Muscle of leg (tissue), 16 donors: ENCODE measurements at places on chromosomes 4 and X.

- no peak for DNase-seq
Measured at GRCh38 chr4:11430536-11430935, 1.8 kb upstream of the HS3ST1 start.

GRCh38 chrX:150542846-150543229 lies 25.6 kb upstream of the MTM1 start:
- DNase-seq, result no peak

DNA sequence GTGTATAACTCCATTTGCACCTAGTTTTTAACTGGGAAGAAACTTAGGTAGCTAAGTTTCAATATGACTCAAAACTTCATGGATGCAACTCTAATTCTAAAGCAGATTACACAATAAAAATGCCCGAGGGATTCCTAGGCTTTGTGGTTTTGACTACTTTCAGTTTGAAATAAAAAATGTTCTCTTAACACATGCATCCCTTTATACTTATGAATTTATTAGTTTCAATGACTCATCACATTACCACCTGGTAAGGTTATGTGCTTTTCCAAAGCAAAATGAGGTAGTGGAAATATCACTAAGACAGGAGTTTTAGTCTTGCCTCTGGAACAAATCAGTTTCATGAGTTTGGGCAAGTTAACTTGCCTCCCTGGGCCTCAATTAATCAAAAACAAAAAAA lies 125.5 kb downstream of the OPHN1 start:
- DNase-seq, result peak; percentile 51

GRCh38 chr4:148396986-148397673 lies 45.1 kb downstream of the NR3C2 start:
- no peak for DNase-seq

DNA sequence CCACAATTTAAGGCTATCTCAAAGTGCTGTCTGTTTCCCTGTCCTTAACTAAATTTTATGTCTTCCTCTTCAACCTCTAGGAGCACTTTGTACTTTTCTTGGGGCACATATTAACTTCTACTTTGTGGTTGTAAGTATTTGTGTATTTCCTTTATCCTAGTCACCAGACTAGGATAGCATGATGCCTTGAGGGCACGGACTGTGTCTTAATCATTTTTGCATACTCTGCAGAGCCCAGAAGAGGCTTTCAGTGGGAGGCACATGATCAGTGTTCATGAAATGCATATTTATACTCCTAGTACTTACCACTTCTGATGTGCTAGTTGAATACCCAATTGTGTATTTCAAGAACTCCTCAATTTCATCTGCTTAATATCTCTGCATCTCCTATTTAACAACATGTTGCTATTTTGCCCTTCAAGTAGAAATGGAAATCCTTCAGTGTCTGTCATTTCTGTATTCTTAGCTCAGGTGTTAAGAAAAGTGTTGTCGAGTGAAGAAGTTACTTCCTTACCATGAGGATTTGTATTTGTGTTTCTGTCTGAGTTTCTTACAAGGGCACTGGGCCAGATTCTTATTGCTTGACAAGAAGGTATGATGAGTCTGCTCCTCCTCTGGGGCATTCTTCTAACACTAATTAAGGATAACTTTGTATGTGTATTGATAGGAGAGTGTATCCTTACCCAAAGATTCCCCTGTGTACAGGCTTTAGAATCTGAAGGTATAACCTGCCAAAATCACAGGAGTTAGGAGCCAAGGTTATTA lies 28.3 kb upstream of the PGRMC2 start:
- DNase-seq, result no peak

DNA sequence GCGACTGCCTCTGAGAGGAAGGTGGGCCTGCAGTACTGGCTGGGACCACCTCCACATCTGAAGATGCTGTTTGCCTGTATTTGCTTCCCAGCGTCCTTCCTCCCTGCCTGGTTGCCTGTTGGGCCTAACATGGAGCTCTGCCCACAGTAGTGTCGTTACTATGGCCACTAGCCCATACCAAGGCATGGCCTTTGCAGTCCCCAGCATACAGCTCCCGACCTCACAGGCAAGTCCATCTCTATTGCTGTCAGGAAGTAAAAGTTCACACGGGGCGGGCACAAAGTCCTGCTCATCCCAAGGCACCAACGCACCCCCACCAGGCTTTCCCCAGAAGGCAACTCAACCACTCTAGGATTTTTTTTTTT lies 71.6 kb downstream of the MAML3 start:
- no peak for DNase-seq

DNA sequence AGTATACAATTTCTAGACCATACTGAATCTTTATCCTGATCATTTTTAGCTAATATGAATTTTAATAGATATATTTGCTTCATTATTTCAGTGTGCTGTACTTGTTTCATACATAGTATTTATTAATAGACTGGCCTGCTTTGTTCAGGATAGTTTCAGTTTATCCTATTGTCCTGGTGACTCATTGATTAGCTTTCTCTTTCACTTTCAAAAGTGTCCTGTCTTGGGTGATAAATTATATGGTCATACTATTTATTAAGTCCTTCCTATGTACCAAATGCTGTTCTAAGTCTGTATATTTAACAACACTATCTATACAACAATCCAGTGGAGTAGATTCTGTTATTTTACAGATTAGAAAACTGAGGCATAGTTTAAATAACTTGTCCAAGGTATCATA lies 153.8 kb upstream of the RAPGEF2 start:
- DNase-seq, result no peak

- DNase-seq, result no peak
Measured at GRCh38 chr4:25421816-25422525, 44.9 kb downstream of the ANAPC4 start.

GRCh38 chrX:113644426-113644825 lies 803.8 kb upstream of the AMOT start:
- no peak for DNase-seq

- DNase-seq, result peak; percentile 89
Measured at GRCh38 chr4:52367282-52367830, 291.7 kb downstream of the USP46 start.

DNA sequence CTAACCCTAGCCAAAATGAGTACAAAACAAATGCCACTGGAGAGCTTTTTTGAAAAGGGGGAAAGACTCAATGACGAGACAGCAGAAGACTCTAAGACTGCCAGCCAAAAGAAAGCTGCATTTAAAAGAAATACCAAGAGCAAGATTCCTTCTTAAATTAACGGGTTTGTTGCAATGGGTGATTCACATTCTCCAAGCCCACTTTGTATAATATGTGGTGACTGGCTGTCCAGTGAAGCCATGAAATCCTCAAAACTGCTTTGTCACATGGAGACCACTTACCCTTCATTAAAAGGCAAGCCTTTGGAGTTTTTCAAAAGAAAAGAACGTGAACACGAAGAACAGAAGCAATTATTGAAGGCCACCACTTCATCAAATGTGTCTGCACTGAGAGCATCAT lies 68.2 kb downstream of the MRPL1 start:
- no peak for DNase-seq

- peak; percentile 26 for DNase-seq
Measured at GRCh38 chr4:185540487-185541120, 5.3 kb upstream of the PDLIM3 start.

GRCh38 chr4:137804906-137805495 lies 272.7 kb upstream of the PCDH18 start:
- no peak for DNase-seq

DNA sequence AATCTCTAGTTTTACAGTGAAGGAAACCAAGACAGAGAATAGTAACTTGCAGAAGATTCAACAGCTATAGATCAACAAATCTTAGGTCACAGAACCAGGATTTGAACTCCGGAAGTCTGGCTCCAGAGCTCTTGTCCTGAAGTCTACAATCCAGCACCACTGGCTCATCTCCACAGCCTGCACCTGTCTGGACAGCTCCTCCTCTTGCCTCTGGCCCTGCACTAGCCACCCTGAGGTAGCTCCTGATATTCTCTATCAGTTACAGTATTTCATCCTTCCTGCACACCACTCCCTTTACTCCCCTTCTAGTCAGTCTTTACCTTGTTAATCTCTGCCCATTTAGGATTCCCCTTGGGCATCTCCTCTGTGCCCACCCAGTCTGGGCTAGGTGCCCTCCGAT lies 58.1 kb upstream of the LNX1 start:
- no peak for DNase-seq

GRCh38 chr4:130361616-130362015 lies 1265.7 kb downstream of the C4orf33 start:
- DNase-seq, result no peak

DNA sequence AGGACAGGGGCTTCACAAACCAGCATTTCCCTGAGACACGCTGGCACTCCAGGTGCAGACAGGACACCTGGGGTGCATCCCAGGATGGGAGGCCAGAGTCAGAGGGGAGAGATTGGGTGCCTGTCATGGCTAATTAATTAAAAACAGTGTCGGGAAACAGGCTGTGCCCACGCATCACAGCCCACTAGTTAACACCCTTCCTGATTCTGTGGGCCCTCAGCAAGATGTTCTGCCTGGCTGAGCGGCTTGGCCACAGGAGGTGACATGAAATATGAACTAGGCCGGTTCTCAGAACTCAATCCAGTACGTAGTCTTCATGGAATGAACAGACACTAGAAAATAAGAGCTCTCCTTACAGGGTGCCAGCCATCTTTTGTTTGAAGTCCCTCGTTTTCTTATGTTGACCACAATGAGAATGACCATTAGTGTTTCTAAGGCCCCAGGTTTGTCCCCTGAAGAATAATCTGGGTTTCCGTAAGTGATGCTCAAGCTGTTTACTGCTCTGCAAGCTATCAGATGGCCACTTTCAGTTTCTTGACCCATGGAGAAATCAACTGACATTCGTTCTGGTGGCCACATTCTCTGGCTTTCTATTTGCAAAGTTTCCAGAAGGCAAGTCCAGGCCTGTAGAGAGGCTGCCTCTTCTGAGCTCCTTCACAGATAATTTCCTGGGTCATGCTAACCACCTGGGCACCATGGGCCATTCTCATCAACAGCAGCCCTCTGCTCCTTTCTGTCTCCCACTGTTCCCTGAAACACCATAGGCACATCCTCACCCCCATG lies 72.3 kb downstream of the SLC34A2 start:
- no peak for DNase-seq

DNA sequence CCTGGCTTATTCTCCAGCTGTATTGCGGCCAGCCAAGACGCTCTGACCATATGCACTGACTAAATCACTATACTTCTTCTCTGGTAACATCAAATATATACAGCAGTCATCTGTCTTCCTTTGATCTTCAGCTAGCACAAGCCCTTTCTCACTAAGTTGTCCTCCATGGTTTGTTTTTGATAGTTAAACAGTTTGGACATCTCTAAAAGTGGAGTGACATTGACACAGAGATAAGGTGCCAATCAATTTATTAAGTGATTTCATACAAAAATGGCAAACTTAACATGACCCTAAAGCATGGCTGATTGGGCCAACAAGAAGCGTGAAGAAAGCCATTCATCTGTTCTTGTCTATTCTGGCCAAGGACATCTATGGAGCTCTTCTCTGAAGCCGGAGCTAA lies 334.9 kb downstream of the NKX6-1 start:
- no peak for DNase-seq

- DNase-seq, result no peak
Measured at GRCh38 chr4:165826166-165826565, 46.9 kb upstream of the TLL1 start.

GRCh38 chr4:61485056-61485455 lies 284.9 kb downstream of the ADGRL3 start:
- no peak for DNase-seq

- peak; percentile 83 for DNase-seq
Measured at GRCh38 chr4:183986971-183987946, 82.2 kb downstream of the STOX2 start.

- no peak for DNase-seq
Measured at GRCh38 chr4:185589067-185589836, 53.9 kb upstream of the PDLIM3 start.

DNA sequence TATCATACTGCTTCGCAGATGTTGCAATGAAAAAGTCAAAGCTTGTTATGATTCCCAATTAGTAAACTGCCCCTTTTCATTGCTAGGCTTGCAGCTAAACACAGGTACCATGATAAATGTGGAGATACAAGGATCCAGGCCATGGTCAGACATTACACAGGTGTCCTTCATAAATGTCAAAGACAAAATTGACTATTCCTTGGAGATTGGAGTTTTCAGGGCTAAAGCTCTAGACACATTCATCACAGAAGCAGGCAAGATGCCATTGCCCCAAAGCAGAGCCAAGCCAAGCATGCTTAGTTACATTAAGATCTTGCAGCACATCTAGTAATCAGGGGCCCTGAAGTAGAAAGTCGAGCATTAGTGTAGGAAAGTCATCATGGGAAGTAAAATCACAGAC lies 111.3 kb upstream of the INTU start:
- DNase-seq, result no peak

- DNase-seq, result no peak
Measured at GRCh38 chr4:58679051-58679450, 1568.9 kb upstream of the IGFBP7 start.

DNA sequence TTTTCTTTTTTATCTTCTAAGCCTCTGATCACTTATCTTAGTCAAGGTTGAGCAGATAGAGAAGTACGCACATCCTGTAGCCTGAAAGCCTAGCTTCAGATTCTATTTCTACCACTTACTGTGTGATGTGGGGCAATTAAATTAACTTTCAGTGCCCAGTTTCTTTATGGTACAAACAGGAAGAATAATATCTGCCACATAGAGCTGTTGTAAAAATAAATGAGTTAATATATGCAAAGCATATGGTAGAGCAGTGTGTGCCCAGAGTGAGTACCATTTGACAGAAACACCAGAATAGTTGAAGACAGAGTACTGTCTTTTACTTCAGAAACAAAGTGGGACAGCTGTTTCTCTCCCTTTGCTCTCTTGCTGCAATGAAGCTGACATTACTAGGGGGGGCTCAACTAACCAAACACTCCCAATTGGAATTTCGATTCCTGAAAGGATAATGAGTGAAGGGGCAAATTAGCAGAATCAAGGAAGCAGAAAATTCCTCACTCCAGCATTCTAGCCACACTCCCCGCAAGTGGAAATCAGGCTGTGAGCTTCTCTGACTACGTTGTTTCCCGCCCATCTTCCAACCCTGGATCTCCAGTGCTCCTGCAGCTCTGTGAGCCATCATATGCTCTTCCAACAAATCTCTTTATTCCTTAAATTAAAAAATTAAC lies 80.4 kb downstream of the MAPK10 start:
- no peak for DNase-seq

DNA sequence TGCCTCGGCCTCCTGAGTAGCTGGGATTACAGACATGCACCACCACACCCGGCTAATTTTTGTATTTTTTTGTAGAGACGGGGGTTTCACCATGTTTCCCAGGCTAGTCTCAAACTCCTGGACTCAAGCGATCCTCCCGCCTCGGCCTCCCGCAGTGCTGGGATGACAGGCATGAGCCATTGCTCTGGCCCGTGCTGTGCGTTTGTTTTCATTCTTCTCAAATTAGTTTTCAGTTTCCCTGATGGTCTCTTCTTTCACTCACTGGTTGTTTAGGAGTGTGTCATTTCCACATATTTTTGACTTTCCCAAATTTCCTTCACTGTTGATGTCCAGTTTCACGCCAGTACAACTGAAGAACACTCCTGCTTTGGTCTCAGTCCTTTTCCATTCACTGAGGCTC lies 31.8 kb downstream of the SH3TC1 start:
- DNase-seq, result no peak

DNA sequence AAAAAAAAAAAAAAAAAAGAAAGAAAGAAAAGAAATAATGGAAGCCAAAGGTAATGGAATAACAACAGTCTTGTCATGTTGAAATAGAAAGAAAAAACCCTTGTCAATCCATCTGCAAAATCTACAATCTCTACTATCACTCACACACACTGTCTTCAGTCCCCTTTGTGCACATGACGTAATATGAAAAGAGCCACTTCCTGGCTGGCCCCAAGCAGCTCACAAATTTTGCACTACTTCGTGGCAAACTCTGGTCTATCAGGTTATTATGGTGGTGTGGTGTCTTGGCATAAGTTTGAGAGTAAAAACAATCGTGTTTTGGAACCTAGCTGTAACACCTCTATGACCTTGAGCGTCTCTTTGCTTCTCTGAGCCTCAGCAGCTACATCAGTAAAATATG lies 8.3 kb upstream of the AFAP1 start:
- DNase-seq, result no peak
